ENCODE measurements at places on chromosomes 1 and 21.

GRCh38 chr1:2158272-2158671 lies 36.3 kb downstream of the FAAP20 start:
- DNase-seq, result no peak

DNA sequence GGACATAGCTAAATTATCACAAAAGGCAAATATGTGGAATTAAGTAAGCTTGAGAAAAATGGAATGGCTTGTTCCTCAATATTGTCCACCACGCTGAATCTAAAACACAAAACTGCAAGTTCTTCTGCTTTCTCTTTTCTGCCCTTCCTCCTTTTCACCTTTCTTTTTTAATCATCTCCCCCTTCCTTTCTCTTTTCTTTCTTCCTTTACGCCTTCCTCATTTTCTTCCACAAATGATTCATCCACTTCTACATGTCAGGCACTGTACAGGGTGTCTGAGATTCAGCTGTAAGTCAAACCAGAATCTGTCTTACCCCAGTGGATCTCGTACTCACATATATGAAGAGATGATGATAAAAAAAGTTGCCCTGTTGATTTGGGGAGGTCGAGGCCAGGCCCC lies 1182.5 kb downstream of the MRPL39 start:
- DNase-seq, result no peak

DNA sequence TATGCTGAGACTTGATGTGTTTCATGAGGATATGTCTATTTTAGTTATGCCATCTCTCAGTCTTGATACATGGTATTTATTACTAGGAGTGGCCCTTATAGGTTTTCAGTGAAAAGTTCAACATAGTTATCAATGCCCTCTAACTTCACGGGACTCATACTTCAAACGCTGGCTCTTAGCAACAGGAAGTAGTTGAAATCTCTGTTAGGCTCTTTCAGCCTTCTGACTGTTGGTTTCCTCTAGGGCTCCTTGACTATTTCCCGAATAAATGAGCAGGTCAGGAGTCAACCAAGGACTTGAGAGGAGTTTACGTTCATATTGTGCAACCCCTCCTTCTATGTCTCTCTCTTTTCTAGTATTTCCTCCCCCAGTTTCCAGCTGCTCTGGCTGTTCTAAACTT lies 141.8 kb downstream of the RGS7 start:
- DNase-seq, result no peak

DNA sequence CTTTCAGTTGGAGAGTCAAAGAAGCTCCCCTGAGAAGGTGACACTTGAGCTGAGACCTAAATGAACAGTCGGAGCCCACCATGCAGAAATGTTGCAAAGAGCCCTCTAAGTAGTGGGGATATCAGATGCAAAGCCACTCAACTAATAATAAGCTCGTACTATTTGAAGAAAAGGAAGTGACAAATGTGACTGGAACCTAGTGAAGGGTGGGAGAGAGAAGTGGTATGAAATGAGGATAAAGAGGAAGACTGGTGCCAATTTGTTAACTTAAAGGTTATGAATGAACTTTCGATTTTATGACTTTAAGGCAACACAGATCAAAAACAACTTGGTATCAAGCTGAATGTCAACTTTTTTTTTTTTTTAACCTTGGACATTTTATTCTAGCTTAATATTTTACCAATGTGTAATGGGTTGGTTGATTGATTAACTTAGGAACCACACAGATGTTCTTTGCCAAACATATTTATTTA lies 14.7 kb downstream of the LYPLAL1 start:
- DNase-seq, result peak; percentile 26

- peak; percentile 79 for DNase-seq
These were observed 45.8 kb downstream of the MIGA1 start for GRCh38 chr1:77825131-77825709.

DNA sequence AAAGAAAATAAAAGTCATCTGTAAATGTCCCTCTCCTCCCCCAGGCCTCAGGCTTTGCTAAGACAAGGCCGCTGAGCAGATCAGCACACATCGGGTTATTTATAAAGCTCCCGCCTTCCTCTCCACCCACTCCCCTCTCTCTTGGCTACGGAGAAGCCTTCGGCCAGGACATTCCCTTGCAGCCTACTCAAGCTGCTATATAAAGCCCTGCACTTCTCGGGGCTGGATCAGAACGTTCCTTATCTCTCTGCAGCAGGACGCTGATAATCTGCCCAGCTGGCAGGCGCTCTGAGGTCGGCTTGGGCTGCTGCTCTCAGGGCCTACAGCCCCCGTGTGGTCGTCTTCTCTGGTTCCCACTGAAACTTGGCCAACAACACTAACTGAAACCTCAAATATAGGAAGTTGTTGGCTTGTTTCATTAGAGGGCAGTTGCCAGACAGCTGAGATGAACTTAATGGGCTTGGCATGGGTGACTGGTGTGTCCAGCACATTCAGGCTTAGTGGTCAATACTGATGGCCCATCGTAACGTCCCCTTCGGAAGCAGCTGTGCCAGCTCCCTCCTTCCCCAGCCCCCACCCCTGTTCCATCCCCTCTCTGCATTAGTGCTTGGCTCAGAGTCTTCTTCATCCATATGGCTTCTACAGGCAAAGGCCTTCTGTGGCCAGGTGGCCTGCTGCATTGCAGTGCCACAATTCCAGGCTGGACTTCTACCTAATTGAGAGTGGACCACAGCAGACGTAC lies 64.6 kb downstream of the IER5 start:
- DNase-seq, result no peak

GRCh38 chr1:243598433-243598832 lies 251.6 kb downstream of the AKT3 start:
- DNase-seq, result peak; percentile 94

DNA sequence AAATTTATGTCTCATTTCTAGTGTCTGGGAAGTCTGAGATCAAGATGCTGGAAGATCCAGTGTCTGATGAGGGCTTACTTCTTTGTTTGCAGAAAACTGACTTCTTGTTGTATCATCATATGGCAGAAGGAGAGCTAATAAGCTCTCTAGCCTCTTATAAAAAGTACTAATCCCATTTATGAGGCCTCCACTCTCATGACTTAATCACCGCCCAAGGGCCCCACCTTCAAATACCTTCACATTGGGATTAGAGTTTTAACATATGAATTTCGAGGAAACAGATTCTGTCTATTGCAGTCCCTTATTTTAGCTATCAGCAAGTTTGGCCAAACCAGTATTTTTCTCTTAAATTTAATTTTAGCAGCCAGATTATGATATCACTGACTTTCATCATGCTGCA lies 150.2 kb upstream of the TMPRSS15 start:
- no peak for DNase-seq

GRCh38 chr1:217867446-217867995 lies 236.4 kb downstream of the SPATA17 start:
- no peak for DNase-seq

DNA sequence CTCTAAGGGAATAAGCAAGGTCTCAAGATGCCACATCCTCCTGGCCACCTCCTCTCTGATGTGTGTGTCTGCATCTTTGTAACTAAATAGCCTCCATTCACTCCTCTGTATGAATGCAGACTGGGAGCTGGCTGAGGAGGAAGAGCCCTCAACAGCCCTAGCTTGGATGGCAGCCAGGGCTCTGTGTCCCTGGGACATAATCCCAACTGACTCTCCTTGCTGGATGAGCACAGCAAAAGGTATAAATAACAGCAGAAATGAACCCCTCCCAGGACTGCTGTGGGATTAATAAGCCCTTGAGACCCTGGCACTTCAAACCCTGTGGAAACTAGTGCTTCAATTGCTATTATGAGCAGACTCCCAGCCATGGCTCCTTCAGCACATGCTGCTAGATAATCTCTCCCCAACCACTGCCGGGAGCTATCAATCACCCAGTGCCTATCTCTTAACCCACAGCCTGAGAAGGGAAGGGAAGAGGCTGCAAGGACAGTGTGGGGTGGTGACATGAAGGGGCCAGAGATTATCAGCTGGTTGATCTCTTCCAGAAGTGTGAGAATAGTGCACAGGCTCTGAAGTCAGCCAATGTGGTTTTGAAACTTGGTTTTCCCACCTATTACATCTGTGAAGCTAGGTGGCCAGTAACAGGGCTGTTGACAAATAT lies 152.2 kb downstream of the TNR start:
- no peak for DNase-seq

- no peak for DNase-seq
These were observed 35.2 kb downstream of the GORAB start for GRCh38 chr1:170567214-170567613.

DNA sequence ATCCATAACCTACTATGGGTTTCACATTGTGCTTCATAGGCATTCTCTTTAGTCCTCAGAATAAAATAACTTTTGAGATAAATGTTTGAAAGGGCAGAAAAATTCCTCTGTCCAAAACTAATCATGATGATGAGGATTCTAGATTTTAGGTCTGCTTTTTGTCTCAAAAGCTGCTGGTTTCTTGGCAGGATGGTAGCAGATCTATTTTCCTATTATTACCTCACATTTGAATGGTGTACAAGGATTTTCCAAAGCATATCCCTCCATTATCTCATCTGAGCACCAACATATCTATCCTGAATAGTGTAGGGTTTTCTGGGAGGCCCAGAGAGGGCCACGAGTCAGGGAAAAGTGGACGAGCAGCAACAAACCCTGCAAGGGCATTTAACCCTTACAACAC lies 201.9 kb downstream of the PLPP3 start:
- DNase-seq, result no peak

GRCh38 chr1:64469116-64469976 lies 583 bp upstream of the CACHD1 start:
- peak; percentile 44 for DNase-seq

GRCh38 chr21:27806281-27806680 lies 839.4 kb upstream of the ADAMTS5 start:
- peak; percentile 14 for DNase-seq

- DNase-seq, result no peak
These were observed 38.1 kb upstream of the EPHA8 start for GRCh38 chr1:22525211-22525610.

DNA sequence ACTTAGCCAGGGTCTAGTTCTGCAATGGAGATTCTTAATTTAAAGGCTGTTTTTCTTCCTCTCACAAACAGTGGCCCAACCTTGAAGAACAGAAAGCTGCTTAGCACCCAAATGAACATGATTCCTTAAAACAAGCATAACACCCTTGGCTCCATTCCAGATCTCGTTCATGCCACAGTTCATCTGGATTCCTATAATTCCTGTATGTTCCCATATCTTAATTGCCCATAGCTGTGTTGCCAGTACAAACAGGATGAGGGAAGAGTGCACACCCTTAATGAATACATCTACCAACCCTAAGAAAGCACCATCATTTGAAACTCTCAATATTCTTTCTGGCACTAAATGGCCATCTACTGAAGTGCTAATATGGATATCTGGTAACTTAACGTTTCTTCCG lies 45.5 kb downstream of the TGFB2 start:
- no peak for DNase-seq

DNA sequence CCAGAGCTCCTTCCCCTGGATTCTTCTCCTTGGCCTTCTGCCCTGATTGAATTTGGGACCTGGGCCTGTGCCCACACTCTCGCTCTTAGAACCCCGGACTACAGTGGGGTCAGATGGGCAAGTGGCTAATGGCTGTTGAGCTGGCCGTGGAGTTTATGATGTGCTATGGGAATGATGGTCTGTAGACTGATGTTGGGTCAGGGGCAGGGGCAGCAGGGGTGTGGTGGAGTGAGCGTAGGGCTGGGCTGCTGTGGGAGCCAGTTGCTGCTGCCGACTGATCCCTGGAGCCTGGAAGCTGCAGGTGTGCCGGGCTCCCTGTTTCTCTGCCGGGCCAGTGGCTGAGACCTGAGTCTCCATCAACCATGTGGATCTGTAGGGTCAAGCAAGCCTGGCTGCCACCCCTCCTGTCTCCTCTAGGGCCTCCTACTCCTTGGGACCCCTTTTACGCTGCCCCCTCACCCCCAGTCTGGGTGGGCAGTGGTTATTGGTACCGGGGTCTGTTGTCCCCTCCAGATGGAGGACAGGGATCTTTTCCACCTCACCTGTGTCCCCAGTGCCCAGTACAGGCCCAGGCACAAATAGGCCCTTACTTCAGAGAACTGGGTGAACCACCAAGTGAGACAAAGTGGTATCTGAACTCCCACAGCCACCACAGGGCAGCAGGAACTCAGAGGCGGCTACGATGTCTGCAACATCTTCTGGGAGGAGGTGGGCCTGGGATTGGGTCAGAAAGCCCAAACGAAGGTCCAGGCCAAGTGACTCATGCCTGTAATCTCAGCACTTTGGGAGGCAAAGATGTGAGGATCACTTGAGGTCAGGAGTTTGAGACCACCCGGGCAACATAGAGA lies 5.1 kb downstream of the PODN start:
- no peak for DNase-seq

GRCh38 chr1:75129983-75130789 lies 4.0 kb upstream of the LHX8 start:
- no peak for DNase-seq

DNA sequence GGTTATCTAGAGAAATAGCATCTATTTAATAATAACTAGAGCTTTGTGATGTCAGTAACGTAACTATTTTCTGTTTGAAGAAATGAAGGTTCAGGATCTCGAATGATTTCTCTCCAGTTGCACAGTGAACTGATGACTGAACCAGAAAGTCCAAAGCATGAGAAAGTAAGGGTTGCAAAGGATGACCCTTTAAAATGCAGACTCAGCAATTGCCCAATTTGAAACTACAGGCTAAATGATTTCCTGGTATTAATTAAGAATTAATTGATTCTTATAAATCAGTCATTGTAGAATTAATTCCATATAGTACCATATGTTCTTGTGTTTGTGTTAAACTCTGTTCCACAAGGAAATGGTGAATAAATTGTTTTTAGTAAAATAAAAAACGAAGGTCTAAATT lies 318.6 kb downstream of the NFIA start:
- no peak for DNase-seq

- DNase-seq, result no peak
These were observed 62.5 kb downstream of the KIAA0040 start for GRCh38 chr1:175129997-175130648.

DNA sequence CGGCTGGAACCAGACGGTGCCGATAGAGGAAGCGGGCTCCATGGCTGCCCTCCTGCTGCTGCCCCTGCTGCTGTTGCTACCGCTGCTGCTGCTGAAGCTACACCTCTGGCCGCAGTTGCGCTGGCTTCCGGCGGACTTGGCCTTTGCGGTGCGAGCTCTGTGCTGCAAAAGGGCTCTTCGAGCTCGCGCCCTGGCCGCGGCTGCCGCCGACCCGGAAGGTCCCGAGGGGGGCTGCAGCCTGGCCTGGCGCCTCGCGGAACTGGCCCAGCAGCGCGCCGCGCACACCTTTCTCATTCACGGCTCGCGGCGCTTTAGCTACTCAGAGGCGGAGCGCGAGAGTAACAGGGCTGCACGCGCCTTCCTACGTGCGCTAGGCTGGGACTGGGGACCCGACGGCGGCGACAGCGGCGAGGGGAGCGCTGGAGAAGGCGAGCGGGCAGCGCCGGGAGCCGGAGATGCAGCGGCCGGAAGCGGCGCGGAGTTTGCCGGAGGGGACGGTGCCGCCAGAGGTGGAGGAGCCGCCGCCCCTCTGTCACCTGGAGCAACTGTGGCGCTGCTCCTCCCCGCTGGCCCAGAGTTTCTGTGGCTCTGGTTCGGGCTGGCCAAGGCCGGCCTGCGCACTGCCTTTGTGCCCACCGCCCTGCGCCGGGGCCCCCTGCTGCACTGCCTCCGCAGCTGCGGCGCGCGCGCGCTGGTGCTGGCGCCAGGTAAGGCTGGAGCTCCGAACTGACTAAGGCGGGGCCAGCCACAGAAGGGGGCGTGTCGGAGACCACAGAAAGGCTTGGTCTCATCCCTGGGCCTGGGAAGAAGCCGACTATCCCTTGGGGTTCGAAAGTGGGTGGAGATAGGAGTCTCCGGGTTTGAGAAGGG lies 486 bp downstream of the SLC27A3 start:
- DNase-seq, result peak; percentile 69

GRCh38 chr1:93588206-93588605 lies 93.4 kb downstream of the BCAR3 start:
- DNase-seq, result peak; percentile 74

GRCh38 chr1:152048416-152049009 lies 11.7 kb upstream of the S100A11 start:
- peak; percentile 85 for DNase-seq

Measured in ELR (cell line).